Cardiac muscle cell (in vitro differentiated cells and primary cell): ENCODE measurements at places on chromosomes 3 and 15. TPM values are rescaled to one million over a fixed set of nuclear protein-coding genes. Genes with fewer than 3 reads are reported as not detected.

DNA sequence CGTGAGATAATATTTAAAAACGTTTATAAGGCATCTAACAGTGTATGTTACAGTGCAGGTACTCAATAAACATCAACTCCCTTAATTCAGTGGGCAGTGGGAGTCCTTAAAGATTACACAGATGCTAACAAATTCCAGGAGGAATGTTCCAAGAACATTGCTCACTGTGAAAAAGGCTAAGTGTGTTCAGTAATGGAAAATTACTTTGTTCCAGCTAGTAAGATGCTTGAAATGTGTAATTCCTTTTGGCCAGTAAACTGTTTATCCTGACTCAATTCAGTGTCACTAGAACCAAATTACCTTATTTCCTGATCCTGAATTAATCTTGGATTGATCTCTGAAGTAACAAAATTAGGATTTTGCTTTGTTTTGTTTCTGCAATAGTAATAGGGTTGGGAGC lies 54.2 kb upstream of the SEMA6D start:
- no peak for DNase-seq

CCRL2 gene
- 7.2 and 8.6 TPM in 2 replicates for total RNA-seq

DNA sequence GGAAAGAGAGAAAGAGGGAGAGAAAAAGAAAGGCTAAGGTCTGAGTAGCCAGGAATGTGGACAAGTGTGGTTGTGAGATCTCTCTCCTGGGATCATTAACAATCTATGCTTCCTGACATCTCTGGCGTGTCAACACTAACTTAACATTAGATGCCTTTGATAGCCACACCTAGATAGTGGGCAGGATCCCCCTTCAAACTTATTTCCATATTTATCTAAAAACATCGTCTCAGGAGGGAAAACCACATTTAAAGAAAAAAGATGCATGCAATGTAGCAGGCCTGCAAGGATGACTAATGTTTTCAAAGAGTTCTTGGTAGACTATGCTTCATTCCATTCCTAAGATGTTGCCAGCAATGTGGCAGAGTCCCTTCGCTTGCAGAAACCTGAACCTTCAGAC lies 80.9 kb downstream of the MLH1 start:
- no peak for DNase-seq

GRCh38 chr3:142232340-142232739 lies 7.0 kb upstream of the GK5 start:
- DNase-seq, result no peak

SENP8 gene
- total RNA-seq, result 4.2 and 4.6 TPM in 2 replicates

GRCh38 chr3:120203621-120204020 lies 81.4 kb downstream of the GPR156 start:
- DNase-seq, result no peak

GRCh38 chr15:96222981-96223380 lies 107.5 kb upstream of the NR2F2 start:
- no peak for DNase-seq
